CD4-positive, alpha-beta memory T cell (primary cell): ENCODE measurements at places on chromosomes 12 and 14.

DNA sequence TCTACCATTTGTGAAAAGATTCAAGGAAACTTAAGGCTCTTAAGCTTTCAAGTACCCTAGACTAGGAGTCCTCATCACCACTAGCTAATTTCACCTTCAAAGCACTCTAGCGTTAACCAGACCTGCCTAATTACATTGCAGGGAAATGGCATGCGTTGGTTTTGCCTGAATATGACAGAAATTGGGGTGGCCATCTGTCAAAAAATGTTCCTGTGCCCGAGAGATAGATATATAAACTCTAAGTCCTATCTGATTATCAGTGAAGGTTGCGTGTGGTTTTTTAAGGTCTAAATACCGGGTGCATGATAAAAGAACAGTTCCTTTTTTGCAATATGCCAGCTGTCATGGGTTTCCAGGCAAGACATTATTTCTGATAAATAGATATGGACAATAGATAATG is 48.3 kb downstream of the SPRING1 start:
- no peak for DNase-seq
- no peaks in the 10 kb centered on the region for H3K36me3 ChIP-seq
- H3K27me3 ChIP-seq: peaks cover 5% of the 10 kb centered on the region

GRCh38 chr14:59295951-59296350 is 107.5 kb downstream of the DAAM1 start:
- H3K4me1 ChIP-seq: peaks cover 1% of the 10 kb centered on the region
- DNase-seq: no peak
- H3K27ac ChIP-seq: no peak overlapping the region
- no peaks in the 10 kb centered on the region for H3K36me3 ChIP-seq

DNA sequence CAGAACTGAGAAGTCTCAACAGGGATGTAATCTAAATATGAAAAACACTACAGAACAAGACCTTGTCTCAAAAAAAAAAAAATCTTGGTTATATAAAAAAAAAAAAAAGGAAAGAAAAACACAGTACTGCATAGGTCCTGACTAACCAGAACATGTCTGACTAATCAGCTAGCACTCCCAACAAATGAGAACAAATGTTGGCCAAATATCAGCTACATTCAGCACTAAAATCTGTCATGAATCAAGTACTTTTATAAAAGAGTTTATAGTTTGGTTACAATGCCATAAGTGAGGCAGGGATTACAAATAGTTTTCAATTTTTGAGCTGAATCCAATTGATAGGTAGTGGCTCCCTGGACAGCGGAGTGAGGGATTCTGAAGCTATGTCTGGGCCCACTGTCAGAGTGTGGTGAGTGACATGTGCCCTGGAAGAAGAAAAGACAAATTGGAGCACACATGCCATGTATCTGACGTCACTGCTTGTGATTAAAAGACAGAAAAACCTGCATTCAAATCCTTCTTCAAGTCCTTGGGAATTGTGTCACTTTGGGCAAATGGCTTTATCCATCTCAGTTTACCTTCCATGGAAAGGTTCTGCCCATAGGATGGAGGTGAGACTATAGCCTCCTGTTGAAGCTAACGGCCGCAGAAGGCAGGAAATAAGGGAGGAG is 5.6 kb upstream of the FAM234B start:
- H3K27me3 ChIP-seq: no peaks in the 10 kb centered on the region
- no peak for DNase-seq
- H3K36me3 ChIP-seq: no peaks in the 10 kb centered on the region
- no peak overlapping the region for H3K4me3 ChIP-seq

GRCh38 chr14:90344331-90345238 is 12.8 kb upstream of the NRDE2 start:
- no peak for DNase-seq
- no peaks in the 10 kb centered on the region for H3K4me1 ChIP-seq
- H3K36me3 ChIP-seq: no peaks in the 10 kb centered on the region
- no peak overlapping the region for H3K4me3 ChIP-seq
- no peak overlapping the region for H3K27ac ChIP-seq

- no peak overlapping the region for H3K4me3 ChIP-seq
- H3K27me3 ChIP-seq: no peaks in the 10 kb centered on the region
- no peaks in the 10 kb centered on the region for H3K4me1 ChIP-seq
- DNase-seq: no peak
Observed at GRCh38 chr12:74641694-74642093, 104.1 kb downstream of the ATXN7L3B start.
